H4 (cell line): ENCODE measurements at places on chromosomes 1 and 21. TPM values are rescaled to one million over a fixed set of nuclear protein-coding genes. Genes with fewer than 3 reads are reported as not detected.

Gene ENO1
- 2,952 and 3,019 TPM in 2 replicates for total RNA-seq

Gene WNT9A
- 0.37 and 0.47 TPM in 2 replicates for total RNA-seq

Gene PPIAL4G
- not detected in 2 replicates for total RNA-seq

Gene AKNAD1
- total RNA-seq: 0.95 TPM in 1 of 2 replicates, not detected in the other

Gene CELA2B
- not detected in 2 replicates for total RNA-seq

Gene RNU1-2
- not detected in 2 replicates for total RNA-seq

Gene COPA
- total RNA-seq: 90.1 and 101 TPM in 2 replicates

Gene VTCN1
- total RNA-seq: not detected in 2 replicates

Gene KRTAP10-9
- total RNA-seq: not detected in 2 replicates

GRCh38 chr1:48761986-48762385 lies 14.7 kb downstream of the BEND5 start:
- no peak for DNase-seq

- no peak for DNase-seq
Observed at GRCh38 chr1:166999075-166999474, 10.0 kb downstream of the MAEL start.

GRCh38 chr1:43345120-43345519 lies 7.5 kb downstream of the MPL start:
- DNase-seq: no peak

GRCh38 chr1:56824938-56825337 lies 5.7 kb upstream of the FYB2 start:
- DNase-seq: no peak

DNA sequence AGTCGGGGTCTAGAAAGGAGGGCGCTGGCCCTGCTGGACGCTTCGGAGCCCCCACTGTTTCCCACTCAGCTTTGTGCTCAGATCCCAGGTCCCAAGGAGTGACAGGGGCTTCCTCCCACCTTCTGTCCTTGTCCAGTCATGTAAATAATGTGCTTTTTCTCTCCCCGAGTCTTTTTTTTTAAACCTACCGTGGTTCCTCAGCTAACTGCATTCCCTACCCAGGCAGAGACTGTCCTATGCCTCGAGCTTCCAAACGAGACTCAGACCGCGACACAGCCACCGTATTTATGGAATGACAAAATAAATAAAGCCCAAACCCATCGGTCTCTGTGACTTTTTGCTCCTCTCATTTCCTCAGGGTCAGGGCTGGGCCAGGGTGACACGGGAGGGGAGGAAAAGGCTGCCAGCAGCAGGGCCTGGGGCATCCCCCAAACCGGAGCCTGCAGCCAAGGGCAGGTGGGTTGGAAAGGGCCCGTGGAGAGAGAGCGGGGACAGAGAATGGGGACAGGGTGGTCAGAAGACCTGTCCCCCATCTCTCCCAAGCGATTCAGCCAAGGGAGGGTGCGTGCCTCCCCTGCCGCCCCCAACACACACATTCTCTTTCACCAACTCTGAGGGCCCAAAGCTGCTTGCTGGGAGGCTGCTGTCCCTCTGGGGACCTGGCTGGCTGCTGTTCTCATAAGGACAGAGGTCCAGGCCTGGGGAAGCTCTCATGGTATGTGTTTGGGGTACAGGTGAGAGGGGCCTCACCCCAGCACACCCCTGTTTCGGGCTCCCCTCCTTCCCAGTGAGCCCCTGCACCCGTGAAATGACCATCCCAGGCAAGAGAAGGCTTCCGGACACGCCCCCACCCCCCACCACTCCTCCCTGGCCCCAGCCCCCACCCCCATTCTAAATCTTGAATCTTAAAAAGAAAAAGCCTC lies 55.4 kb downstream of the KCNAB2 start:
- no peak for DNase-seq

GRCh38 chr1:25338986-25339385 lies 852 bp downstream of the TMEM50A start:
- DNase-seq: no peak

DNA sequence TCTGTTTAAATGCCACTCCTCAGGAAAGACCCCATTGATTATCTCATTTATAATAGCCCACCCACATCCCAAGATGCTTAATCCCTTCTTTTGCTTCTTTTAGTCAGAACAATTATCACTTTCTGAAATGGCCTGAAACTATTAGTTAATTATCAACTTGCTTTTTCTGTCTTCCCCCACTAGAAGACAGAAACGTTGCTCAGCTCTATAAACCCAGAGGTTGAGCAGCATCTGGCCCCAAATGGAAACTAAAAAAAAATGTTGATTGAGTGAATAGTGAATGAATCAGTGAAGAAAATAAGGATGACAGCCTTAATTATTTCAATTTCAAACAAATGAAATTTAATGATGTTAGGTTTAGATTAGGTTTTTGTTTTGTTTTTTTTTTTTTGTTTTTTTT lies 38.2 kb upstream of the PIGC start:
- no peak for DNase-seq

DNA sequence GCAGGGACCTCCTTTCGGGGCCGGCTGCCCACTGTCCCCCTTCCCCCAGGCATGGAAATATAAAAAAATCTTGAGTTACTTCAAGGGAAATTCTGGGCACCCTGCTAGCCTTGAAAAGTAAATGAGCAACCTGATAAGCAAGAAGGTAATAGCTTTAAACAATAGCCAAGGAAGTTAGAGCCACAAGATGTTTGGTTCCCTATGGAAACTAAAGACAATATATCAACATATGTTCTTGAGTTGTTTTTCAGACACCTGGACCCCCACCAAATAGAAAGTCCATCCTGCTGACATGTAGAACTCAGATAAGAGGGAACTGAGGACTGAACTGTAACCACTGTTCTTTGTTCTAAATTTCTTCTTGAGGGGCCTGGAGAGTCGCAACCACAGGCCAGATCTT lies 19.3 kb upstream of the SLC35A3 start:
- DNase-seq: no peak

- DNase-seq: no peak
Observed at GRCh38 chr21:23874271-23874670, 1733.0 kb downstream of the MRPL39 start.

DNA sequence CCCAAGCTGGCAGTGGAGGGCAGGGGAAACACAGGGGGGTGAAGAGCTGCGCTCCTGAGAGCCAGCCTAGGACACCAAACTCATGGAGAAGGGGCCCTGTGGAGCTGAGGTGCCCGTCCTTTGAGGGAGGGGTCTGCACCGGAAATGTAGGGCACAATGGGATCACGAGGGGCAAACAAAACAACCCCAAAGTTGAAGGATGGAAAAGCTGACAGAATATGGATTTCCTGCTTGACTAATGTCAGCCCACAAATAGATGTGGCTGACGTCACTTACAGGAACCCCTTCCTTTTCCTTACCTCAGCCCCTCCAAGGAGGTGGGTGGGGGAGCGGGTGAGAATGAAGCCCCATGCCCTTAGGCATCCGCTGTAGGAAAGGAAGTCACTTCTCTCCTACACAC lies 110.9 kb downstream of the KCNN3 start:
- no peak for DNase-seq

GRCh38 chr1:147478521-147478920 lies 62.8 kb upstream of the BCL9 start:
- peak; percentile 9 for DNase-seq

DNA sequence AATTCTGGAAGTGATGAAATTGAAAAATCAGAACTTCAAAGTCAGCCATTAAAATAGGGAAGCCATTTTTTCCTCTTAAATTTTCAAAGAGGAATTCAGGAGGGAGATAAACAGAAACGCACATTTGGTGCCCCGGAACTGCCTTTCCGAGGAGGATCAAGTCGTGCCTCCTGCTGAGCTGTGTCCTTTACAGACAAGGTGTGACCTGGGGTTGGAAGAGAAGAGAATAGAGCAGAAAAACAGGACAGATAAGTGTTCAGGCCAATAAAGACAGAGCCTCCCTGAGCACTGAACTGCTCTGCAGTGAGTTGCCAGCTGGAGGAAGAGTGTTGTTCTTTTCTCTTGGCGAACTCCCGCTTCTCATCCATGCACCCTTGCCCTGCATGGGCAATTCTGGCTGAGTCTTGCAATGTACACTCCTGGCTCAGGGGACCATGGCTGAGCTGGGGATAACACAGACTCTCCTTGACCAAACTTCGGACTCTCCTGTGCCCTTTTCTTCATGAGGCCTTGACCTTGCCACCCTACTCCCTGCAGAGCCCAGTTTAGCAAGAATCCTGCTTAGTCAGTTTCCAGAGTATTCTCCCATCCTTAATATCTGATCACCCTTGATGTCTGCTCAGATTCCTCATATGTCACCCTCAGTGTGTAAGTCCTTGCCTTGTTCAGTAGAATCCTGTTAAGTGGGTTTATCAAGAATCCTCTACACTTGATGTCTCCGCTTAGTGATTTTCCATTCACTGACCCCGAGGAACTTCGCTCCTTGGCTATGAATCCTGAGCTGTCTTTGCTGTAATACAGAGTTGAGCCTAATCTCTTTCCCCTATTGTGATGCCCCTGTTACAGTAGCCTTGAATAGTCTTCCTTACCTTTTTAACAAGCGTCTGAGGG lies 1.3 kb upstream of the MTARC1 start:
- no peak for DNase-seq

DNA sequence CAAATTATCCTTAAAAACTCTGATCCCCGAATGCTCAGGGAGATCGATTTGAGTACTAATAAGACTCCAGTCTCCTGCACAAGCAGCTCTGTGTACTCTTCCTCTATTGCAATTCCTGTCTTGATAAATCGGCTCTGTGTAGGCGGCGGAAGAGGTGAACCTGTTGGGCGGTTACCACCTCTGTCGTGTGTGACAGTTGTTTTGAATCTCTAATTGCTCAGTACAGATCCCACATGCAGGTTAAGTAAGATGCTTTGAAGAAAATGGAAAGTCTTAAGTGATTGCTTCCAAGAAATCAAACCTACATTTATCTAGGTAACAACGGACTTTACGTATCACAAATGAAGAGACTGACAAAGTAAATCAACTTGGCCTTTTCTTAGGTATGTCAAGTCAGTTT lies 35.5 kb downstream of the COA6 start:
- no peak for DNase-seq

DNA sequence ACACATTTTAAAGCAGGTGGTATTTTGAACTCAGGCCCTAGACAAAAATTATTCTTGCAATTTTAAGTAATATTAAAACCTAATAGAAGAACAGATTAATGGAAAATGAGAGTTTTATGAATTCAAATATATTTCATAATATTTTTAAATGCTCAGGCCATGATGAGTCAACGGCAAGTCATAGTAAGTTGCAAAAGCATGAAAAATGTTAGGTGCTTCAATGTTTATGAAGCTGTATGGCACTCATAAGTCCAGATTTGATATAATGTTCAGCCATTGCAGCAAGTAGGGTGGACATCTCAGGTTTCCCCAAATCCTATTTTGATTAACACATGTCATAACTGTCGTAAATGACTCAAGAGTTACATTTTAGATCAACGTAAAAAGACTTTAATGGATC lies 112.6 kb downstream of the GRIK1 start:
- no peak for DNase-seq

GRCh38 chr1:94745742-94746141 lies 74.4 kb upstream of the SLC44A3 start:
- no peak for DNase-seq

DNA sequence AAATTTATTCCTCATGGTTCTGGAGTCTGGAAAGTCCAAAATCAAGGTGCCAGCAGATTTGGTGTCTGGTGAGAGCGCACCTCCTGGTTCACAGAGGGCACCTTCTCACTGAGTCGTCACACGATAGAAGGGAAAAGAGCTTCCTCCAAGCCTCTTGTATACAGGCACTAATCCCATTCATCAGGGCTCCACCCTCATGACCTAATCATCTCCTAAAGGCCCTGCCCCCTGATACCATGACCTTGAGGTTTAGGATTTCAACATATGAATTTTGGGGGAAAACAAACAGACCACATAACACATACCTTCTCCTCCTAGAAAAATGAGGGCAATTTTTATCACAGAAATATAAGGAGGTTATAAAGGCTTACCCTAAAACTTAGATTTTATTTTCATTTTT lies 88.0 kb upstream of the NFIA start:
- no peak for DNase-seq

DNA sequence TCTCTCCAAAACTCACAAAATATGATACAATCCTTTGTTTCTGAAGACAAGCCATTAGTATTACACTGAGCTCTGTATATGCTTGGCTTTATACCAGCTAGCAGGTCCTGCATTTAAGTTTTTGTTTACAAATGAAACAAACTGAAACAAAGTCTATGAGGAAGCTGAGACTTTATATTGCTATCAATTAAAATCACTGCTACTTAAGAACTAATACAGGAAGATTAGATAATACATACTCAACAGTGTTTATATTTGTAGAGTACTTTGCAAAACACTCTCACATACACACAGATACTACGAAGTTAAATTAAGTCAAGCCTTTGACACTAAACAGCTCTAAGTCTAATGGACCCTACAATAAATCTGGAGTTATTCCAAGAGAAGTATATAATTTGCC lies 247.4 kb downstream of the CRB1 start:
- DNase-seq: no peak

GRCh38 chr1:204568576-204569315 lies 52.5 kb downstream of the MDM4 start:
- no peak for DNase-seq

DNA sequence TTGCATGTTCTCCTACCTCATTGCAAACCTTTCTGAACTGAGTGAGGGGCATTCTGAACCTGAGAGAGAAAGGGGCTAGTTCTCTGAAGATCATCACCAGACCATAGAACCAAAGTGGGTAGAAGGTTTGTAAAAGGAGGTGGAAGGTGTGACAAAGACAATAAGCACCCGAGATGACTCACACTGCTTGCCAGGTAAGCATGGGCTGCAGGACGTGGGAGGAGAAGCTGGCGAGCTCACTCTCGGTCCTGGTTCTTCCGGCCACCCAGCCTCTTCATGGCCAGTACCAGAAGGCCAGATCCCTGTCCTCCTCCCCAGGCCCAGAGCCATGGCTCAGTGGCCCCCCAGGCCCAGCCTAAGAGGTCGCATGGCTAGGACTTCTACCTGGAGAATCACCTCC lies 128.3 kb downstream of the TMEM53 start:
- DNase-seq: no peak

DNA sequence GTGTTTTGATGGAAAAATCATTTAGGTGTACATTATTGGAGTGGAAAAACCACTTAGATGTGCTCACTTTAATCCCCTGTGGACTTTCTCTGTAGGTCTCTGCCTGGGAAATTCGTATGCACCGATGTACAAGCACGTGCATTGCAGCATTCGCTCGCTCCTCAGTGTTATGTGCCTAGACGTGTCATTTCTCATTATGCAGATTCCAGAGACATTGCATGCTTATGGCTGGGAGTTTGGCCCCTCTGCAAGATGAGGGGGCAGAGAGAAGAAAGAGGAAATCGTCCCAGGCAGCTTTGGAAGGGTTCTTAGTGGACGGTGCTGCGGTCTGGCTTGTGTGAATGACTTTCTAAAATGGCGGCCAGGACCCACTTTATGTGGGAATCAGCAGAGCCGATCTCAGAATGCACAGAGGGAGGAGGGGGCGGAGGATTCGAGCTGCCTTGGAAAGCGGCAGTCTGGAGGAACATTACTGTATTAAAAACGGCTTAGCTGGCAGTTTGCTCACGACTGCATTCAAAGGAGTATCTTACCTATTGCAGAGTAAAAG lies 2.3 kb downstream of the SPEN start:
- peak; percentile 65 for DNase-seq

GRCh38 chr1:232556351-232556750 lies 73.6 kb downstream of the SIPA1L2 start:
- DNase-seq: no peak

GRCh38 chr1:97898948-97899347 lies 21.9 kb downstream of the DPYD start:
- DNase-seq: no peak

- DNase-seq: peak; percentile 65
Observed at GRCh38 chr1:118158924-118159323, 26.1 kb downstream of the SPAG17 start.

- DNase-seq: no peak
Observed at GRCh38 chr1:10867138-10867721, 70.8 kb upstream of the CASZ1 start.
